Glomerular endothelial cell (primary cell): ENCODE measurements at places on chromosomes 7 and 10. TPM values are rescaled to one million over a fixed set of nuclear protein-coding genes. Genes with fewer than 3 reads are reported as not detected.

- no peak for DNase-seq
Measured at GRCh38 chr7:94616855-94617254, 39.1 kb downstream of the SGCE start.

DNA sequence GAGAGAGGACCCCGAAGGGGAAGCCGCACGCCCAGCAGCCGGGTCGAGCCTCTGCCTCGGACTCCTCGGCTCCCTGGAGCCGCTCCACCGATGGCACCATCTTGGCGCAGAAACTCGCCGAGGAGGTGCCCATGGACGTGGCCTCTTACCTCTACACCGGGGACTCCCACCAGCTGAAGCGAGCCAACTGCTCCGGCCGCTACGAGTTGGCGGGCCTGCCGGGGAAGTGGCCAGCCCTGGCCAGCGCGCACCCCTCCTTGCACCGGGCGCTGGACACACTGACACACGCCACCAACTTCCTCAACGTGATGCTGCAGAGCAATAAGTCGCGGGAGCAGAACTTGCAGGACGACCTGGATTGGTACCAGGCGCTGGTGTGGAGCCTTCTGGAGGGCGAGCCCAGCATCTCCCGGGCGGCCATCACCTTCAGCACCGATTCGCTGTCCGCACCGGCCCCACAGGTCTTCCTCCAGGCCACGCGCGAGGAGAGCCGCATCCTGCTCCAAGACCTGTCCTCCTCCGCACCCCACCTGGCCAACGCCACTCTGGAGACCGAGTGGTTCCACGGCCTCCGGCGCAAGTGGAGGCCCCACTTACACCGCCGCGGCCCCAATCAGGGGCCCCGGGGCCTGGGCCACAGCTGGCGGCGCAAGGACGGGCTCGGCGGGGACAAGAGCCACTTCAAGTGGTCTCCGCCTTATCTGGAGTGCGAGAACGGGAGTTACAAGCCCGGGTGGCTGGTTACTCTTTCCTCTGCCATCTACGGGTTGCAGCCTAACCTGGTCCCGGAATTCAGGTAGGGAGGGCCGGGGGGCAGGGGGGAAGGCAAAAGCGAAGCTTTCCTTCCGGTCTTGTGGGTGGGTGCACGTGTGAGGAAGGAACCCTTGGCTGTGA, 973 bp downstream of the GPR158 start:
- DNase-seq: no peak

DNA sequence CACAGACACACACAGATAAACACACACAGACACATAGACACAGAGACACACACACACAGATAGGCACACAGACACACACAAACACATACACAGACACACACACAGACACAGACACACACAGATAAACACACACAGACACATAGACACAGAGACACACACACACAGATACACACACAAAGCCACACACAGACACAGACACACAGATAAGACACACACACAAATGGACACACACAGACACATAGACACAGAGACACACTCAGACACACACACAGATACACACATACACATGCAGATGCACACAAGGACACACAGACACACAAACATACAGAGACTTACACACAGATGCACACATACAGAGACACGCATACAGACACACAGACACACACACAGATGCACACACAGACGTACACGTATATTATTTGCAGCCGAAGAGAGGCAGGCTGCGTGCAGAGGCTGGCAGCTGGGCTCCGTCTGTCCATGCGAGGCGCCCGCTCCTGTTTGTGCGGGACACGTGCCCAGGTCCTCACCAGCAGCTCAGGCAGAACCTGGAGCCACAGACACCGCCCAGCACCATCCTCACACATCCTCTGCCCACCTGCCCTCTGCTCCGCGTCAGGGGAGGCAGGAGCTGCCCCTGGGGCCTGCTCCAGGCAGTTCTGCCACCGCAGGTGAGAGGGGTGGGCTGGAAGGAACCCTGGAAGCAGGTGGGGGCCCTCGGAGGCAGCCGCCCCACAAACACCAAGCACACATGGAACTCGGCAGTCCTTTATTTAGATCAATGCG, 1.2 kb downstream of the CALML5 start:
- DNase-seq: no peak

- DNase-seq: no peak
Measured at GRCh38 chr7:84194484-84195271, at the start of gene SEMA3A. TSS of gene SEMA3A (minus strand) at chr7:84194789. CDS start at chr7:84194586, 203 bp downstream.

The ITIH2 gene
- total RNA-seq: not detected in 2 replicates

- DNase-seq: no peak
Measured at GRCh38 chr7:84389242-84389641, 194.7 kb upstream of the SEMA3A start.

DNA sequence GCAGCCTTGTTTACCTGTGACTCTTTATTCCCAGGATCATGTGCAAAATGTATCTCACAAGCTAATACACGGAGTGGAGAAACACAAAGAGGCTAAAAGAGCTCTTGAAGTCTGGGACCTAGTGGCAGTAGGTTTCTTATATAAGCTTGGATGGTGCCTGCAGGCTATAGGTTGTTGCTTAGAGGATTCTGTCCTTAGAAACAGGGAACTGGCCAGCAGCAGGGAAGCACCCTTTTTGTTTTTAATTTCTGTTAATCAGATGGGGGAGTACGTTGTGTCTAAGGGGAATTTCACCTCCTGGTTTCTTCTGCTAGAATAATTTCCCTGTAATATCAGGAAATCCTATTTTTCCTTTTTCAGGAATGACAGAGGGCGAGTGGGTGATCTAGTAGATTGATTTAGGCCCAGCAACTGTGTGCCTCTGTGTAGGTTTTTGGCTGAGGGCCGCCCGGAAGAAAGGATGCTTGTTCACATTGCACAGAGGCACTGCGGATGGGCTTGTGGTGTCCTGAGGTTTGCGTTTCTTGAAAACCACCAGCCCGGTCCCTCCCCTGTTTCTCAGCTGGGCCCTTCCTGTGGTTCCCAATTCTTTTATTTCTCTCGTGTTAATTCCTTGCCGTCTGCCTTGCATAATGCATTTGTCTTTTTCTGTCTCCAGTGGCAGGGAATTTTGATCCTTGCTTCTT, 158.0 kb downstream of the CAMK1D start:
- no peak for DNase-seq

DNA sequence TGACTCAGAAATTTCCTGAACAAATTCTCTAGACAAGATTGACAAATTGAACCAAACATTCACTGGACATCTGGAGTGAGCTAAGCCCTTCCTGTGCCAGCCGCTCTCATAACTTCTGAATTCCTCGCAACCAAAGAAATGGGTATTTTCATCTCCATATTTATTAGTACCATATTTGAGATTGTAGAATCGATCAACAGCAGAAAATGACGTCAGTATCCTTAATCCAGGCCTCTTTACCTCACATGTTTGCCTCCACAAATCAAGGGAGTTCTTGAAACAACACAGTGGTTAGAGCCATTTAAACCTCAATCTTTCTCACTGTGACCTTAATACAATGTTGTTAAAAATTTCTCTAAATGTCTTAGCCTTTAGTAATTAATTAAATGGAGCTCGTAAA, 735.6 kb upstream of the SORCS1 start:
- no peak for DNase-seq

GRCh38 chr7:114916261-114916892, 5.5 kb upstream of the MDFIC start:
- no peak for DNase-seq

DNA sequence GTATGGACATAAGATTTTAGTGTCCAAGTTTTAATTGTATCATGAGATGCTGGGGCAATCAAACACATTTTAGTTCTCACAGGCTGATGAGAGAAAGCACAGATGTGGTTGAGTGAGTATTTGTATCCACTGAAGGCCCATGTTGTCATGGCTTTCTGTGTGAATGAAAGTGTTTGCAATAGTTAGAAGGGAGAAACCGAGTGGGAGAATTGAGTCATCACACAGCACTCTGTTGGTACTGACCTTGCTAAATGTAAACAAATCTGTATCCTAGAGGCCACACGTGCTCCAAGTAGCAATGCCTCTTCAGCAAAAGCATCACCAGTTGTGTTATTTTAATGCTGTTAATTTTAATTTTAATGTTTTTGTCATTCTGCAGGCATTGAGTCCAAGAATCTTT, 121.2 kb downstream of the EMX2 start:
- no peak for DNase-seq

The AKR1D1 gene
- total RNA-seq: not detected in 2 replicates

DNA sequence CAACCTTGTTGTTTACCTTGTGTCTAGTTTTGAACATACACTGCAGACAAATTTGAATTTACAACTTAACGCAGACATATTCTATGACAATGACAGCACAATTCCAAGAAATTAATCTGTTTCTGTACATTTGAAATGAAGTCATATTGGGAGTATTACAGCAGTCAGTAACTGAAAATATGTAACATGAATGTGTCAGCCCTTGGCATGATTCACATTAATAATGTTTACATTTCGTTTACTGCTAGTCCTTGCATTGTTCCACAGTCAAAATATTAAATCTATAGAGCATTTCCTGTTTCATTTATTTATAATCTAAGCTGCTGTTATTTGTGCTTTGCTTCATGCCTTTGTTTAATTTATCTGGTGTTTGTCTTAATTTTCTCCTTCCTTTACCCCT, 80.4 kb downstream of the NOC3L start:
- DNase-seq: no peak

GRCh38 chr7:80659120-80660055, 20.9 kb downstream of the CD36 start:
- no peak for DNase-seq

The TPST1 gene
- 10.2 and 20.7 TPM in 2 replicates for total RNA-seq

DNA sequence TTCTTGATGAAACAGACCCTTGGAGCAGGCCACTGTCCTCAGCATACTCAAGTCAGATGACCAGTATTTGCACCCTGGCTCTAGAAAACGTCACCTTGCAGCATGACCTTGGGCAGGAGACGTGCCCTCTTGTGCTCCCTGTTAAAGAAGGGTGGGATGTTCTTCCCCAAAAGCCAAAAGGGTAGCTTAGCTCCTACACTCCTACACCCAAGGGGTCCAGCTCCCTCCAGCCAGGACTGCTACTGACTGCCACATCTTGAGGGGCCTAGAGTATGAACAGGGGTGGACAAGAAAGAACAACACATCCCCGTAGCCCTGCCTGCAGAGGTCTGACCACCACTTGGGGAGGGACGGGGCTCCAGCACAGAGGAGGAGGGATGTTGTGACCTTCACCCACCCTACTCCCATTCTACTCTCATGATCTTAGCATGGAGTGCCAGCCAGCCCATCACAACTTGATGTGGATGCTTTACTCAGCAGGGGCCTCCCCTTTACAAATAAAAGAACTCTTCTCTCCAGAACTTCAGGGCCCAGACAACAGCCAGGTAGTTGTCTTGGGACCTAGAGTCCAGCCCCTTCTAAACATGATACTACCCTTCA, 165.3 kb upstream of the ZMIZ1 start:
- no peak for DNase-seq

The TRIM50 gene
- total RNA-seq: not detected in 2 replicates

The FOXP2 gene
- 0.68 and 3.5 TPM in 2 replicates for total RNA-seq

The NPSR1 gene
- not detected in 2 replicates for total RNA-seq

GRCh38 chr7:32643194-32643593, 147.9 kb downstream of the AVL9 start:
- no peak for DNase-seq

DNA sequence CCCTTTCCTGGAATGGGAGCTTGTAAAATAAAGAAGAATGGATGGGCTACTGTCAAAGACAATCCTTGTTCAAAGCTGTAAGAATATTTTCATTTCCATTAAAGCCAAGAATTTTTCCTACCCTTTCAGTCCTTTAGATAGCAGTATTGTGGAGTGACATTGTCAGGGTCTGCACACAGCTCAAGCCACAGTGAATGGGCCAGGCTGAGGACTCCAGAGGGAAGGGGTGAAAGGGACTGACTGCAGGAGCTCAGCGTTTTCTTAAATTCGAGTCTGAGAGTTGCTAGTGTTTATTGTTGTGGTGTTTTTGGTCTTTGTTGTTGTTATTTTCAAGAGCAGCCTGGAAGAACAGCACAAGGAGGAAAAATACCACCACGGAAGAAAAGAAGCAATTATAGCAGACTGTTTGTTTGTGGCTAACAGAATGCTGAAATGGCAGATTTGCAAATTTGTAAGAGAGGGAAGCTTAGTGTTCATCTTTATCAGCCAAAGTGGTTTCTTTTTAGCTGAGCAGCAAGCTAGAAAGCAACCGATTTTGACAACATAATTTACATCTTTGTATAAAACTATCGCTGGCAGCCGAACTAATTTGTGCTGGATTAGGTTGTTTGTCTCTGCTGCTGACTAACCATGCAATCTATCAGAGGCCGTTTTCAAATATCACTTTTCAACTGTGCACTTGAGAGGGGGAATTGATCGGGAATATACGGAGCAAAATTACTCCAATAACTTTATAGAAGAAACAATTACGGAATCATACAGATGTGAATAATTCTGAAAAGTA, 192.1 kb downstream of the LRMDA start:
- no peak for DNase-seq

- no peak for DNase-seq
Measured at GRCh38 chr10:132832186-132832969, 46.4 kb upstream of the NKX6-2 start.

The ACHE gene
- total RNA-seq: 0.97 and 2.0 TPM in 2 replicates

DNA sequence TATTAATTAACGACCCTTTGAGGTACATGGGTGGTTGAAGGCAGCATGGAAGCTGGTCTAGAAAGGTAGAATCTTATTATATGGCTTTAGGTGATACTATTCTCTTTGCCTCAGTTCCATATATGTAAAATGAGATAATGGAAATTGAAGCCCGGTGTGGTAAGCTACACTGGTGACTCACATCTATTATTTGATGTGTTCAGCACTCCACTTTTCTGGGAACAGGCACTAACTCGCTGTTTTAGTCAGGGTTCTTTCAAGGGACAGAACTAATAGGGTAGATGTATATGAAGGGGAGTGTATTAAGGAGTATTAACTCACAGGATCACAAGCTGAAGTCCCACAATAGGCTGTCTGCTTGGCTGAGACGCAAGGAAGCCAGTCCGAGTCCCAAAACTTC, 4.4 kb upstream of the TRUB1 start:
- no peak for DNase-seq

DNA sequence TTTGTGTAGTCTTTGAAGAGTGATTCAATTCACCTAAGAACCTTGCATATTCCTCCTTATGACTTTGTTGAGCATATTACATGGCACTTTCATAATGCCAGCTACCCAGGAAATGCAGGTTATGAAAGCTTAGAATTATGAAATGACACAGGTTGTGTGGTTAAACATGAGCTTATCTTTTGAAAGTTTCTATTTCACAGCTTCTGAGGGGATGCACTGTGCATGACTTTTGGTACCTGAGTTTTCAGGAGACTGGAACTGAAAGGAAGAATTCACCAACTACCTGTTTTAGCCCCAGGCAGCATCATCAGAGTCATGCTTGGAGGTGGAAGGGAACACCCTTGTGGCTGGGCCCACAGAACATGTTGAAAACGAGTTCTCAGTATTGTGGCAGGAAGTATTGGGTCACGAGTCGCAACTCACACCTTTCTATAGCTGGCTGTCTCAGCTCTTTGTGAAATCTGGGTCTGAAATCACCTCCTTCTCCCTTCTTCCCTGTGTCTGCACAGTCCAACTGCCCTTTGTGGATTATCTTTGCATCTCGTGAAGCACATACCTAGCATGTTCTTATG, 228.2 kb downstream of the PTEN start:
- DNase-seq: no peak

GRCh38 chr10:71217266-71218045, 5.1 kb downstream of the UNC5B start:
- DNase-seq: no peak

The CALN1 gene
- total RNA-seq: not detected in 2 replicates

The INMT gene
- 0.05 and 0.12 TPM in 2 replicates for total RNA-seq

The ZNF33B gene
- 8.1 and 24.5 TPM in 2 replicates for total RNA-seq

The GPER1 gene
- 1.4 and 1.8 TPM in 2 replicates for total RNA-seq

GRCh38 chr10:124688889-124689670, 55.1 kb downstream of the FAM53B start:
- no peak for DNase-seq
